ENCODE measurements at places on chromosomes 7 and 10.

DNA sequence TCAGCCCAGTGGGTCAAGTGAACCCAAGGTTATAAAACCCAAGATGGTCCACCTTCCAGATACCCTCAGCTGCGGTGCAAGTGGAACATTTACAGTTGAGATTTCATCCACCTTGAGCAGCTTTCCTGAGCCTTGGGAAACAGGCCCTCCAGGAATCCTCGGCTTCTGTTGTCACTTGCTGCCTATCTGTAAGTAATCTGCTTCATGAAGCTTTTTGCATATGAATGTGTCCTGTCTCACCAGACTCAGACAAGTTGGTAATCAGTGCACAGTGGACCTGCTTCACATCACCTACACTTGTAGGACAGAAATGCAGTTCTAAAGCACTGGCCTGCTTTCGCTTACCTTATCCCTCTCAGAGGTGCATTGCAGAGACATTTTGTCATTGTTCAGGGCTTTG, 80.3 kb downstream of the FAM185A start:
- no peak for DNase-seq

DNA sequence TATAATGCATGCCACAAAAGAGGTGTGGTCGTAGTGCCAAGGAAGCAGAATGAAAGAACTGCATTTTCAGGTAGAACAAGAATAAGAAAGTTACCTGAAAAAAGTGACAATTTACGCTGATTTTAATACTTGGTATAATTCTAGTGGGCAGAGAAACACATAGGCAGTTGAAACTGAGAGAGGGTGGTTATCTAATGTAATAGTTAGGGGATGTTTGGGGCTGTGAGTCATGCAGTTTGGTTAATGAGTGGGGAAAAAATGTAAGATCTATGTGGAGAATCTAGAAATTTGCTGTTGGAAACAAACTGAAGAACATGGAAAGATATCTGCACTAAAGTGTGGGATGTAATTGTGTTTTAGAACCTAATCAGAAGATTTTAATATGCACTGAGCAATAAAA, 33.7 kb downstream of the ZNF37A start:
- no peak for DNase-seq

DNA sequence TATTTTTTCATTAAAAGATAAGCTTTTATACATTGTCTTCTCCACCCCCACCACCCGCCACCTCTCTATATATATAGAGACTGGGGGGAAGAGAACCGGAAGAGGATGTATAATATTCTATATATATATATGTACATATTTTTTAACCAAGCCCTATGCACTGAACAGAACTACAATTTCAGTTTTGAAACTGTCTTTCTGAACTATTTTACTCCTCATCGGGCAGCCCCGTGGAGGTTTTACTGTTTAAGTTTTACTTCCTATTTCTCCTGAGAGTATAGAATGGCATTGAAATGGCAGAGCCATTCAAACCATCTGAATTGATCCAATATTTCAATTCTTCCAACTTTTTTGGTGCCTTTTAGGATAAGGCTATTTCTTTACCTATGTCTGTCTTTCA, 1047.1 kb downstream of the NRG3 start:
- DNase-seq: no peak

GRCh38 chr7:89283302-89283701, 487.8 kb upstream of the TEX47 start:
- no peak for DNase-seq

- DNase-seq: no peak
These were observed 7.6 kb downstream of the ZRANB1 start for GRCh38 chr10:124949543-124949942.

GRCh38 chr10:35633006-35633980, 8.8 kb downstream of the FZD8 start:
- no peak for DNase-seq

- no peak for DNase-seq
These were observed 23.7 kb downstream of the SVIL start for GRCh38 chr10:29610876-29611647.

DNA sequence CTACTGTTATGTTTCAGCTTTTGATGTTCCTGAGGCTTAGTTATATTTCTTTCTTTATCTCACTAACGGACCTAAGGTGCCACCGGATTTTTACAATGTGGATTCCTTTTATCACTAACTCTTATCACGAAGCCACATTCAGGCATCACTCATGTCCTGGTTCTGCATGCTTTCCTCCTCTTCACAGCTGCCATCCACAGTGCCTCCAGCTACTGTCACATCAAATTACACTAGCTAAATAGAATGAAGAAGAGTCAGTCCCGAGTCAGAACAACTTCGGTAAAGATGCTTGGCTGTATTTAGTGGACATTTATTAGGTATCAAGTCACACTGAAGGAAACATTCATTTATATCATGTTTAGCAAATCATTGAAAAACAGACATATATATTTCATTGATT, 153.2 kb downstream of the NEBL start:
- DNase-seq: no peak

DNA sequence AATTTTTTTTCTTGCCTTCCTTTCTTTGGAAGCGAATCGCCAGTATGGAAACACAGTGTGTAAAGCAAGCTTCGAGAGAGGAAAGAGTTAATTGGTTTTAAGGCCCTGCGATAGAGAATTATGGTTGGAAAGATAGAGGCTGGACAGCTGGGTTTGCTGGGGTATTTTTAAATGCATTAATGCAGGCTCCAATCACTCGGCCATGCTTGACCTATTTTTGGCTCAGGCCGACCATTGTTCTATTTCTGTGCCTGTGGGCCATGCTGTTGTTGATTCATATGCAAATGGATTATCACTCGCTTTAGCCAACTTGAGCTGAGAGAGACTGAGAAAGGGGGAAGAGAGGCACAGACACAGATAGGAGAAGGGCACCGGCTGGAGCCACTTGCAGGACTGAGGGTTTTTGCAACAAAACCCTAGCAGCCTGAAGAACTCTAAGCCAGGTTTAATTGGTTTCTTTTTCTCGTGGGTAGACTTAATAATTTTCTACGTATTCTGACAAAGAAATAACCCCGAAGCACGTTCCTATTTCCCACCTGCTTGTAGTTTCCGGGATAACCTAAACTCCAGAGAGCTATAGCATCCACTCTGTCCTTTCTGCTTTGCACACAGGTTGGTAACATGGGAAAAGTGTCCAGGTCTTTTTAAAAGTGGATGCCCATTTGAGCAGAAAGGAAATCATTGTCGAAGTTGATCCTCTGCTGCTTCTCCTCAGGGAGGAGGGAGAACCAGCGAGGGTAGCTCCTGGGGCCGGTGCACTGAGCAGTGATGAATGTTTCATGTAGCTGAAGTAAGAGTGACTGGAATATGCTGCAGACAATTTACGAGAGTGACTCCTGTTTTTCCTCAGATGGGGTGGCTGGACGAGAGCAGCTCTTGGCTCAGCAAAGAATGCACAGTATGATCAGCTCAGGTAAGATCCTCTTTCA, at the start of gene HDAC9:
Gene HDAC9, plus strand, starts transcription at position 338 of the 929 bp plus-strand sequence. Its CDS starts 554 bp downstream, at position 892.
- no peak for DNase-seq

DNA sequence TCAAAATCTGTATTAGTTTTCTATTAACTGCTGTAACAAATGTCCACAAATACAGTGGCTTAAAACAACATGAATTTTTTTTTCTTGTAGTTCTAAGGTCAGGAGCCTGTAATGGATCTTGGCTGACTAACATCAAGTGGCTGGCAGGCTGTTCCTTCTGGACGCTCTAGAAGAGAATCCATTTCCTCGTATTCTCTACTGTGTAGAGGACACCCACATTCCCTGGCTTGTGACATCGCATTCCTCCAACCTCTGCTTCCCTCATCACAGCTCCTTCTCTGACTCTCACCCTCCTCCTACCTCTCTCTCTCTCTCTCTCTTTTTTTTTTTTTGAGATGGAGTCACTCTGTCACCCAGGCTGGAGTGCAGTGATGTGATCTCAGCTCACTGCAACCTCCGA, 4.8 kb upstream of the CALHM1 start:
- no peak for DNase-seq

- DNase-seq: no peak
These were observed 2.8 kb downstream of the RBP3 start for GRCh38 chr10:47350671-47351640.

DNA sequence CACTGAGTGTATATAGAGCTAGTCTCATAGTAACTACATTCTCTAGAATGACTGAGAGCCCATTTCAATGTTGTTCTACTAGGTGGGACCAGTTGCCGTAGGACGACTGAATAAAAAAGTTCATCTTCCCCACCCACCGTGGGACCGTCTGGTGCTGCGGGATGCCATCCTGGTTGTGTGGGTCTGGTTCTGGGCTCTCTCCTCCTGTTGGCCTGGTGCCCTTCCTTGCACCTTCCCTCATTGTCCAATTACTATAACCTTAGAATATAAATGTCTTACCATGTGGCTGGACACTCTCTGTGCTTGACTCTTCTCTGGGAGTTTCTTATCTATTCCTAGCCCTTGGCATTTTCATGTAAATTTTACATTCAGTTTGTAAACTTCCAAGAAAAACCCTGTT, 344.4 kb downstream of the TCERG1L start:
- DNase-seq: no peak

GRCh38 chr10:46536171-46536570, 20.3 kb downstream of the GPRIN2 start:
- no peak for DNase-seq

DNA sequence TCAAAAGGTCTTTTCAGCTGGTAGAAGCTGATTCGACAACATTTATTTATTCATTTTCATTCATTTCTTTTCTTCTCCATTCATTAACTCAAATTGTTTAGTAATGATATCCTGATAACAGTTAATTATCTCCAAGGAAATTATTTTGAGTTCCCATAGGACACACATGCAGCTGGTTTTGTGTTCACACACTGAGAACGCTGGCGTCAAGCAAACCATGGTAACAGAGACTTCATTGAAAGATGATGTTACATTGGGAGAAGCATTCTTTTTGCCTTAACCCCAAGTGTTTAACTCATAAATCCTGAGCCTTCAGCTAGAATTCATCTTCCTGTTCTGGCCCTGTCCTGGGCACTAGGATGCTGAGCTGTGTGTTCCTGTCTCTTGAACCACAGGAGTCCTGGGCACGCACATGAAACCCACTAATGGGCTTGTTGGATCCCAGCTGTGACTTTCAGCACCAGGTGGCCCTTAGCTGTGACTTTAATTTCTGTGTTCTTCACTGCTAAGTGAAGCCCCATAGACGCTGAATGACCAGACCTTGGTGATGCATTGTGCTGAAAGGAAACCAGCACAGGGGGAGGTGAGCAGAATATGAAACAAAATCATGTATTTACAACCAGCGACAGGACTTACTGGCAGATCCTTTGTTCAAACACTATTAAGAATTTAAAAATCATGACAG, 121.5 kb upstream of the PRSS58 start:
- no peak for DNase-seq

GRCh38 chr10:97013568-97013967, 172.2 kb downstream of the SLIT1 start:
- DNase-seq: no peak

DNA sequence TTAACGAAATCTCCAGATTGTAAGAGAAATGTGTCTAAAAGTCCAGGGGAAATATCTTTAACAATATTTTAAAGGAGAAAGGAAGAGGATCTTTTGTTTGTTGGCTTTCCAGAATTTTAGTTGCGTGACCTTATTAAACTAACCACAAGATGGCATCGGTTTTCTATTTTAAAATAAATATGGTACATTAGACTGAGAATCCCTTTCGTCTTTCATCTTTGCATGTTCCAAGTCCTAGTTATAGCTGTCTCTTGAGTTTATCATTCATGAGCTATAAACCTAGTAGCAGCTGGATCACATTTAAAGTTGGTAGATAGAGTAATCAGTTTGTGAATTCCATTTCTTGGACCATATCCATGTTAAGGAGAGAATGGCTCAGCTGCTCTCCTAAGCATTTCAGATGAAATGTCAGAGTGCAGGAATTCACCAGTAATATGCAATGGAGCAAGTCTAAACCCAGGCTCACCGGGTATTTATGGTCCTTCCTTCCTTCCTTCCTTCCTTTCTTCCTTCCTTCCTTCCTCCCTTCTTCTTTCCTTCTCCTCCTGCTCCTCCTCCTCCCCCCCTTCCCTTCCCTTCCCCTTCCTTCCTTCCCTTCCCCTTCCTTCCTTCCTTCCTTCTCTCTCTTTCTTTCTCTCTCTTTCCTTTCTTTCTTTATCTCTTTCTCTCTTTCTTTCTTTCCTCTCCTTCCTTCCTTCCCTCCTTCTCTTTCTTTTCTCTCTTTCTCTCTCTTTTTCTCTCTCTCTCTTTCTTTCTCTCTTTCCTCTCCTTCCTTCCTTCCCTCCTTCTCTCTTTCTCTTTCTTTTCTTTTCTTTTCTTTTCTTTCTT, 57.8 kb upstream of the RAB18 start:
- no peak for DNase-seq

GRCh38 chr7:28661826-28662595, 249.7 kb downstream of the CREB5 start:
- DNase-seq: no peak

DNA sequence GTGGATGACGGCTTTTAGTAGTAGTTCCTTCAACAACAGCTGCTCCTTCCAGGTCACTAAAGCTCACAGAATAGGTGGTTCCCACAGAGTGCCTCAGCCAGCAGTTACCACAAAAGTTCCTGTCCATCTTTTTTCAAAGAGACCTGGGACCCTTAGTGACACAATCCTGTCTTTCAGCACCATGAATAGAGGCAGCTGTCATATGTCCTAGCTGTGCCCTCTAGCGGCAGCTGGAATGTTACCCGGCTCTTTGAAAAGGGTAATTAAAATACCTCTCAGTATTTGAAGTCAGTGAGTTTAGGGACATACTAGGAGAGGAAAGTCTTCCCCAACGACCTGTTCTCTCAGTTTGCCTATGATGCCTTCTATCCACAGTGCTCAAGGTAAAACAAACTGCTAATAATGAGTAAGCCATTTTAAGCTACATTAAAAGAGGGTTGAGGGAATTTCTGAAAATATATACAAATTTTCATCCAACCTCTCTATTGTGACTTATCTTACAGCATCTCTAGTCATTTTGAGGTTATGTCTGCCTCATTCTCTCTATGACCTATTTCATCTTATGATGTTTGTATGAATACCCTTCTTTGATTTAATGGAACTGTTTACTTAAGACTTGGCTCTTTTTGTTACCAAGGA, 290.8 kb downstream of the NXPH1 start:
- no peak for DNase-seq

- no peak for DNase-seq
These were observed 58.6 kb upstream of the LOXL4 start for GRCh38 chr10:98326621-98327027.

DNA sequence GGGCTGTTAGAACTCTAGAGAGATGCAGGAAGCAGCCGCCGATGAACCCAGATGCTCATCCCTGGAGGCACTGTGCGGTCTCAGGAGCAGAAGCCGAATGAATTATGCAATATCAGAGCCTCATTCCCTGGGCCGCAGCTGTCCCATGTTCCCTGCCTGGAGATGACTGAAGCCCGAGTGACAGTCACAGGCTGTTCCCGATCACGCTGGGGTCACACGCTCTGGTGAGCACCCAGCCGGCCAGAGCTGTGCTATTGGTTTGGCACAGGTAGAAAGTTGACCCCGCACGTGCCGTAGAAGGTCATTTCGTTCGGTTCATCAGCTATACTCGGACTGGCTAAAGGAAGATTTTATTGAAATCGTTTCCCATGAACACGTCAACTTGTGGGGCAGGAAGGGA, 140.5 kb upstream of the SH2B2 start:
- no peak for DNase-seq

- DNase-seq: no peak
These were observed 256.1 kb downstream of the ZMYND11 start for GRCh38 chr10:391305-391704.

Measured in activated CD4-positive, alpha-beta T cell treated with anti-CD3 and anti-CD28 coated beads, Interleukin-2, amount 50 U/mL, for 4 hours (primary cell).